Mammary microvascular endothelial cell (primary cell): ENCODE measurements at places on chromosomes 16 and 17. TPM values are rescaled to one million over a fixed set of nuclear protein-coding genes. Genes with fewer than 3 reads are reported as not detected.

CDH13 gene
- 150 and 151 TPM in 2 replicates for total RNA-seq

TMC7 gene
- total RNA-seq, result 1.5 and 2.5 TPM in 2 replicates

PRSS21 gene
- 0.20 and 1.2 TPM in 2 replicates for total RNA-seq

KRTAP4-9 gene
- total RNA-seq, result not detected in 2 replicates

UMOD gene
- total RNA-seq, result not detected in 2 replicates

TBX21 gene
- not detected in 2 replicates for total RNA-seq

PRSS27 gene
- under 0.01 TPM in 1 of 2 replicates, not detected in the other for total RNA-seq

DOC2B gene
- 7.9 and 11.8 TPM in 2 replicates for total RNA-seq

TBC1D3E gene
- total RNA-seq, result 0.89 TPM in 1 of 2 replicates, not detected in the other

CISD3 gene
- total RNA-seq, result 11.6 and 14.1 TPM in 2 replicates

PLD6 gene
- total RNA-seq, result 2.5 and 5.2 TPM in 2 replicates

NR1D1 gene
- 0.87 and 1.7 TPM in 2 replicates for total RNA-seq
